ENCODE measurements at places on chromosomes 1 and 21. TPM values are rescaled to one million over a fixed set of nuclear protein-coding genes. Genes with fewer than 3 reads are reported as not detected.
A peak's percentile ranks its signal among the peaks of the same experiment; 100 is the strongest.

- no peak for DNase-seq
These were observed 7.0 kb downstream of the IL12RB2 start for GRCh38 chr1:67314696-67315095.

The AMY1B gene
- 3.9 TPM for total RNA-seq

- DNase-seq, result no peak
These were observed 577.4 kb upstream of the PBX1 start for GRCh38 chr1:163981500-163982030.

The SLC9C2 gene
- total RNA-seq, result not detected

GRCh38 chr1:32223683-32224082, 1.5 kb downstream of the EIF3I start:
- DNase-seq, result no peak

The COPA gene
- 181 TPM for total RNA-seq

DNA sequence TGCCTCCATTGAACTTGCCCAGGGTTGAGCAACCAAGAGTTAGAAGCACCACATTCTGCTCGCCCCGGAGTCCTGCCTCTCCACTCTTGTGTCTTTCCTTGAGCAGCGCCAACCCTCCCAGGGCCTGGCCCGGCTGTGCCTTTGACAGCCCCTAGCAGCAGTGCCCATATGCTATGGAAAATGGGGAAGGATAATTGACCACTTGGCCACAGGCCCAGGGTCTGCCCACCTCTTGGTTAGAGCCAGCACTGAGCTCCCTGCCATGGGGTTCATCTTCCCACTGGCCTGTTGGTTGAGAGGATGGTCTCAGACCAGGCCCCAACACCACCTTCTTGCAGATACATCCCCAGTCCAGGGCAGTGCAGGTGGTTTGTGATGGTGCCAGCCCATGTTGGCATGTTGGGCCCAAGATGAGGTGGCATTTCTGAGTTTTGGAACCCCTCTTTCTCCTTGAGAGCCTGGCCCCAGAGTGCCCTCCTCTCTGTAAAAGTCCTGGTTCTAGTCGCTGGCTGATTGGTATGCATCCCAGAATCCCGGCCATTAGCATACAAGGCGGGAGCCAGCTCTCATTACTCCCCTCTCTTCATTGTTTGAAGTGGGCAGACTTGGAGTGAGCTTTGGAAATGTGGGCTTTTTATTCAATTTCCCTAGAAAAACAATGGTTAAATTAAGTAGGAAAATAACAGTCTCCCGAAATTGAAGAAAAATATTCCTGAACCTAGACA, 7.6 kb downstream of the ARHGEF10L start:
- peak; percentile 36 for DNase-seq

The PKN2 gene
- 60.7 TPM for total RNA-seq

The NTRK1 gene
- 0.11 TPM for total RNA-seq

DNA sequence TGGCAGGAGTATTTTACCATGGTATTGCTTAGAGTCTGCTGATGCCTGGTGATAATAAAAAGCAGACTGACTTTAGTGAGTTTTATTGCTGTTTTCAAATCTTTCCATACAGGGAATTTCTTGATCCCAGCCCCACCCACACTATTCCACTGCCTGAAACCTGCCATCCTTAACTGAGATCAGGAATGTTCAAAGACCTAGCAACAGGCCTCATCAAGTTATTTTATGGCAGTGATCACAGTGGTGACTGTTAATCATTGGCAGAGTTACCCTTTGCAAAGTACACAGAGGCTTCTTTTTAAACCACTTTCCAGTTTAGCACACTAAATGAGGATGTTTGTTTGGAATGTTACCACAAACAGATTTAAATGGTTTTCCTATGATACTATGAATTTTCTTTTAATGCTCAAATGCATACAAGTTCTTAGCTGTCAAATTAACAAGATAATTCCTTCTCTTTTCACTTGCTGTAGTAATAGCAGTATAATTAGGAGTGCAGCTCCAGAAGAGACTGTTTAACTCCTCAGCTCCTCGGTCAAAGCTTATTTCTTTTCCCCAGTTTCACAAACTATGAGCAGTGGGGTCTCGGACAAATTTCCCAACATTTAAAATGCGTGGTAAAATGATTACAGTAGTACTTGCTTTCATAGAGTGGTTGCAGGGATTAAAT, 69.9 kb upstream of the USP25 start:
- no peak for DNase-seq

DNA sequence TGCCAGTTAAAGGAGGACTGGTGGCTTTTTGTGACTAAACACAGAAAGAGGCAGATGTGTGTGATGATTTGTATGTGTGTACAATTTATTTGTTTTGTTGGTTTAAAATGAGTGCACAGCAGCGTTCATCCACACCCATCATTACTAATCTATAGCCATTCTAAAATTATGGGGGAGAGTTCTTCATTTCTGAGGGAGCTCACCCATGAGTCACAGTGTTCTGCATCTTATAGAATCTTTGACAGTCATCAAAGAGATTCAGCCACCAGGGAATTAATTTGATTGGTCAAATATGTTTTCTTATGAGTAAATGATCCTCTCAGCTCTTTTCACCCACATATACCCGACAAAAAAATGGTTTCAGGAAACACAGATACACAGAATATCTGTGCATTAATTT, 147.9 kb downstream of the GREM2 start:
- DNase-seq, result no peak

DNA sequence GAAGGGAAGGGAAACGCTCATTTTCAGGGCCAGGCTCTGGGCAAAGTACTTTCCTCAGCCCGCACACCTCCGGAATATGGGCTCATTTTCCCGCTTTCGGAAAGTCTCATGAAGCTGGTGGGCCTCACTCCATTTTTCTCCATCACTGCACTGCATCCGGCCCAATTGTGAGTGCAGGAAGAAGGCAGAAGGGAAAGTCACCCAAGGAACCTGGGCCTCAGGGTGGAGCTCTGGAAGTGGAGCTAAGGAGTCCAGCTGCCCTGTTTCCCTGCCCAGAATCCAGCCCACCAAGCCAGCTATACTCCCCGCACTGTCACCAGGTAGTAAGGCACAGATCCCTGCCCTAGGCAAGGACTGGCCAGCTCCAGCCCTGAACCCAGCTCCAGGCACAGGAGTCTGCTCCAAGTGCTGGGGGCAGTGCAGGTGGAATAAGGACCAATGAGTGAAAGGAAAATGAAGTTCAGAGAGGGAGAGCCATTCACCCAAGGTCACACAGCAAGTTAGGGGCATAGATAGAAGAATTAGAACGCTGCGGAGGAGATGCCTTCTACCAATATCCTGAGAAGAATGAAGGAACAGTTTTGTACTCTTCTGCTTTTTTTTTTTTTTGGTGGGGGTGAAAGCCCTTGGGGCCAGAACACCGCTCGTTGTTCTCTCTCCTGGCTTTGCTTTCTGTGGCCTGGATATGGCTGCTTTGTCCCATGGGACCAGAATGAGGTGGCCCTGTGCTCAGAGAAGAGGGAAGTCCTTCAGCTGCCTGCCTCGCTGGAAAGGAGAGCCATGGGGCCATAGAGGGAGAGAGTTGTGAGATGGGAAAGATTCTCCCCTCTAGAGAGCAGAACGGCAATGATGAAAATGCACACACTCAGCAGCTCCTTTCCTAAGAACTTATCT, 10.0 kb downstream of the LRP8 start:
- DNase-seq, result no peak

- DNase-seq, result no peak
These were observed 39.0 kb upstream of the SLC30A10 start for GRCh38 chr1:219967361-219967760.

The SPATA45 gene
- total RNA-seq, result not detected

- DNase-seq, result no peak
These were observed 384.8 kb upstream of the PROX1 start for GRCh38 chr1:213602796-213603486.

DNA sequence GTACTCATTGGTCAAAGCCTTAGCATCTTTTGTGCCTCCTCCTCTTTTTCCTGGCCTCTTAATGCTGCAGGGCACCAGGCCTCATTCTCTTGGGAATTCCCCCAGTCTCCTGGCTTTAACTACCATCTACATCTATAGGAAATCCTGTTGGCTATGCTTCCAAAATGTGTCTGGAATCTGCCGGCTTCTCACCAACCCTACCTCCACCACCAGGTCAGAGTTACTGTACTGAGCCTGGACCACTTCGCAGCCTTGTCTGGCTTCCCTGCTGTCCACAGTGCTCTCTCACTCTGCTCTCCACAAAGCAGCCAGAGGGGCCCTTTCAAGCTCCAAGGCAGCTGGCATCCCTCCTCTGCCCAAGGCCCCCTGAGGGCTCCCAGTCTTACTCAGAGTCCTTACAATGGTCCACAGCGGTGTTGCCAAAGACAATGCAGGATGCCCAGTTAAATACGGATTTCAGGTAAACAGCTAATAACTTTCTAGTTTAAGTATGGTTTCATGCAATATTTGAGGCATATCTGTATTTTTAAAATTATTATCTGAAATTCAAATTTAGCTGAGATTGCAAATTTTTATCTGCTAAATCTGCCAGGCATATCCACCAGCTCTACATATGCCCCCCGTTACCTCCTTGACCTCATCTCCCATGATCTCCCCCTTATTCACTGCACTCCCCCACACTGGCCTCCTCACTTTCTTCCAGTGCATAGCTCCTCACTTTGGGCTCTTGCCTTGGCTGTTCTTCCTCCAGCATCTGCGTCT, 34.5 kb upstream of the FAM163A start:
- no peak for DNase-seq

- no peak for DNase-seq
These were observed 344.8 kb downstream of the CHRM3 start for GRCh38 chr1:239731082-239731748.

DNA sequence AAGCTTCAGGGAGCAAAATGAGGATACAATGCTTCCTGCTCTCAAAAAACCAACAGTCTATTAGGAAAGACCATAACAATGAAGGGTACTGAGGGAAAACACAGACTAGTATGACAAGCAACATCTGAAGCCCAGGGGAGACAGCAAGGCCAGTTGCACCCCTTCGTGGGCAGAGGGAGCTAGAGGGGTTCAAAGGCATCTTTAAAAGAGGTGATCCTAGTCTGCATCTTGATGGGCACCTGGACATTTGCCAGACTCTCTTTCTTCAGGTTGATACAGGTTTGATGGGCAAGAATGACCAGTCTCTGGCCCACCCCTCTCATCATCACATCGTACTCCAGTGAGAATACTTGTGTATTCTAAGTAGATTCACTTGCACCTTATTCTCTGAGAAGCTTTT, 177.7 kb downstream of the VAV3 start:
- DNase-seq, result peak; percentile 47

DNA sequence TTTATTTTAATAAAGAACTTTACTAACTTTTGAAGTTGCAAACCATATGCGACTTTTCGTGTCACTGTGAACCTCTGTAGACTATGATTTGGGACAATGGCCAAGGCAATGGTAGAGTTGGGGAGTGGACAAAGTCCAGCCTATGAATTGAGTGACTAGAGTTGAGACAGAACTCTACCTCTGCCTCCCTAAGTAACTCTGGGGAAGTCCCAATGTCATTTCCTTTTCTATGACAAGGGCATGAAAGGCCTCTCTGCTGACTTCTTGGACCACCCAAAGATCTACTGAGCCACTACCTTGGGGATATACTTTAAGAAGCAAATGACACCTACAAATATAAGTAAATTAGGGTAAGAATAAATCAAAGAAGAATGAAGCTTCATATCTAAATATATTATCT, 19.3 kb downstream of the BEND5 start:
- DNase-seq, result no peak

The FMO3 gene
- total RNA-seq, result 9.1 TPM

The NGF gene
- total RNA-seq, result 2.8 TPM

DNA sequence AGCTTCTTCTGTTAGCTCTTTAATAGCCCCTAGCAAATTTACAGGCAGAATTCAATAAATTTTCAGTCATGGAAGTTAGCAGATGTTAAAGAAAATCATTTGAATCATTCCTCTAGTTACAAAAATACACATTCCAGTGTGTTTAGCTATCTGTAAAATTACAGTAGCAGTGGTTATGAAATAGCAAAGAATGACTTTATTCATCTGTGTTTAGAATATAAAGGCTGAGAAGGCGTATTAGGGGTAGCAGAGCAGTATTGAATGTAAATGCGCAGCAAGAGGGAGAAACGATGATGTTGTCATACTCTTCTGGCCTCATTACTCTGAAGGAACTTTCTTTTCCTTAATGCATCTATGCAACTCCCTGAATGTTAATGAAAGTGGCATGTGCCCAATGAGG, 106.2 kb upstream of the CYYR1 start:
- no peak for DNase-seq

- no peak for DNase-seq
These were observed 170.2 kb downstream of the RPS6KC1 start for GRCh38 chr1:213221209-213221608.

- no peak for DNase-seq
These were observed 222.5 kb downstream of the RPS6KC1 start for GRCh38 chr1:213273546-213273945.

DNA sequence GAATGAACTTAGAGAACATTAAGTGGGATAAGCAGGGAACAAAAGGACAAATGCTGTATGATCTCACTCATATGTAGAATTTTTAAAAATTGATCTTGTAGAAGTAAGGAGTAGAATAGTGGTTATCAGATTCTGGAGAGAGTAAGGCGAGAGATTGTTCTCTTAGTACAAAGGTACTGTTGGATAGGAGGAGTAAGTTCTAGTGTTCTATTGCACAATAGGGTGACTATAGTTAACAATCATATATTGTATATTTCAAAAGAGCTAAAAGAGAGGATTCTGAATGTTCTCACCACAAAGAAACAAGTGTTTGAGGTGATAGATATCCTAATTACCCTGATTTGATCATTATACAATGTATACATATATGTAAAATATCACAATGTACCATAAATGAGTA, 735.9 kb downstream of the NCAM2 start:
- no peak for DNase-seq

DNA sequence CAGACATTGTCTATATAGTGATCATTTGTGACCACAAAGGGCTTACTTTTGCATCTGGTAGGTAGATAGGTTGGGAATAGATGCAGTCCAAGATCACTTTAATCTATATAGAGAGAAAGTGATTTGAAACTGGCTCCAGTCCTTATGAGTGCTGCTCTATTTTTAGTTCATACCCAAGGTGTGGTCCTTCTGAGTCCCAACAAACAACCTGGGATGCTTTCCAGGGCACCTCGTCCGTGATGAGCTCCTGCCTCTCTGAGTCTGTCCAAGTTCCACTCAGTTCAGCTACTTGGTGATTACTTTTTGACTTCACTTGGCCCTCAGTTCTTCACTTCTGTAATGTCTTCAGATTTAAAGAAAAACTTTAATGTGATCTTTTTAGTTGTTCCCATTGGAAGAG, 20.2 kb downstream of the DIP2A start:
- peak; percentile 39 for DNase-seq

The RGL1 gene
- 17.0 TPM for total RNA-seq

GRCh38 chr1:219837274-219837993, 90.9 kb downstream of the SLC30A10 start:
- DNase-seq, result no peak

- DNase-seq, result peak; percentile 79
These were observed 9.1 kb upstream of the IFI16 start for GRCh38 chr1:159000625-159001024.

DNA sequence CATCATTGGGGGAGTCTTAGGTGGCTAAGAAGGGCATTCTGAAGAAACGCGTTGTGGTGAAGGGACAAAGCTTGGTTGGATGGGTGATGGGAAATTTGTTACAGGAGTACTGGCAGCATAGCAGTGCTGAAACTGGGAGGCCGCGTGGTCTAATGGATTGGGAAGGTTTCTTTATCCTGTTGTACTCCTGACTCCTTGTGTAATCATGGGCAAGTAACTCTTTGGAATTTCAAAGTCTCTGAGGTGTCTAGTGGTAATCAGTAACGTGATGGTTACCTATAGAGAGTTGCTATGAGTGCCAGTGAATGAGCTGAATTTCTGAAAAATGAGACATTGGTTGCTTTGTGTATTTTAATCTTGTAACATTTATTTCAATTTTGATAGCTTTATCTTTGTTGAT, 18.5 kb downstream of the DONSON start:
- no peak for DNase-seq

The LCE1C gene
- not detected for total RNA-seq

The COL8A2 gene
- 5.7 TPM for total RNA-seq
